Activated T-cell treated with anti-CD3 and anti-CD28 coated beads, Interleukin-2, amount 50 U/mL, for 1 hour (primary cell): ENCODE measurements at places on chromosomes 11 and 22.

DNA sequence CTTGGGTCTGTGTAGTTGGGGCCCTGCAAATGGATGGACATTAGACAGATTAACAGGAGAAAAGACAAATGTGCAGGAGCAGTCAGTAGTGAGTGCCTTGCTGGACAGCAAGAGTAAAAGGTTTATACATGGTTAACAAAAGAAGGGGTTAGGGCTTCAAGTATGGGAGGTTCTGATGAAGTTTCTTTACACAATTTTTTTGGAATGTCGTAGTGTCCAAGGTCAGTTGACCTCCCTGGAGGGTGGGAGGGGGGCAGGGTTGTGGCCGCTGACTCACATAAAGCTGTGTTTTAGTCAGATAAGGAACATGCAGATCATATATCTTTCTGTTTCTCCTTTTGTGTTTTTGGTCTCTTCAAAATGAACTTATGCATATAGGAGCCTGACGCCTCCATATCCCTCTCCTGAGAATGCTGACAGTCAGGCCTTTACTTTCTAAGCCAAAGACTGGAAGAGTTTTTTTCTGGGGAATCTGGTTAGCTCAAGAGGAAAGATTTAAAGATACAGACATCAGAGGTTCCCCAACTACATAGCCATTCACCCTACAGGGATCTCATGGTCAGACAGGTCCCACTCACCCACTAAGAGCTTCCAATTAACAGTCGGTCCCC lies 134.3 kb downstream of the NECTIN1 start:
- no peak for DNase-seq

DNA sequence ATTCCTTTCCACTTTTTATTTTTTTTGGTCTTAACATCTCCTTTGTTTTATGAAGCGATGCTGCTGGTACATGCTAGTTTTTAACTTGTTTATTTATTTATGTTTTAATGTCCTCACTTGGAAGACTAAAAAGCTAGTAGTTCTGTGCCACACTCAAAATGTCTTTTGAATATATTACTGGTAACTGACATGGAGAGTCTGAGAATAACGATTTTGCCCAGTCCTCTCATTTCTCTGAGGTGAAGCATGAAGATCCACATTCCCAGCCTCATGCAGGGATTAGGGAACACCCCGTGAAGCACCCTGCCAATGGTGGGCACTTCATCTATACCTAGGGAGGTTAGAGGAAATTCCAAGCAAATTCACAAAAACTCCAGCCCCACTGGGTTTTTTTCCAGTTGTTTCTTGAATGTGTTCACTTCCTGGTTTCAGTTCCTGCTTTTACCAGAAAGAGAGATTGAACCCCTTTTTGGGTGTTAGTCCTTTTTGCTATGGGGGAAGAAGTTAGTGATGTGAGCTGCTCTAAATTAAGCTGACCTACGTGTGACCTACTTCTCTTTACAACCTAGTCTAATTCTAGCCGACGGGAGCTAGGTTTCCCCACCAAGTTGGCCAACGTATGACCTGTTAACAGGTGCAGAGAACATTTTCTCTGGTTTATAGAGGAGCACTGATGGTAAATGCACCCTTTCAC lies 106.1 kb downstream of the SLC1A2 start:
- no peak for DNase-seq

- no peak for DNase-seq
Measured at GRCh38 chr11:26187639-26188038, 144.3 kb upstream of the ANO3 start.

- peak; percentile 41 for DNase-seq
Measured at GRCh38 chr11:72430741-72431570, 3.4 kb downstream of the CLPB start.

GRCh38 chr11:34825315-34825669 lies 90.9 kb downstream of the APIP start:
- DNase-seq: no peak
